Fibroblast of lung (primary cell): ENCODE measurements at places on chromosomes 4 and X. TPM values are rescaled to one million over a fixed set of nuclear protein-coding genes. Genes with fewer than 3 reads are reported as not detected.

DNA sequence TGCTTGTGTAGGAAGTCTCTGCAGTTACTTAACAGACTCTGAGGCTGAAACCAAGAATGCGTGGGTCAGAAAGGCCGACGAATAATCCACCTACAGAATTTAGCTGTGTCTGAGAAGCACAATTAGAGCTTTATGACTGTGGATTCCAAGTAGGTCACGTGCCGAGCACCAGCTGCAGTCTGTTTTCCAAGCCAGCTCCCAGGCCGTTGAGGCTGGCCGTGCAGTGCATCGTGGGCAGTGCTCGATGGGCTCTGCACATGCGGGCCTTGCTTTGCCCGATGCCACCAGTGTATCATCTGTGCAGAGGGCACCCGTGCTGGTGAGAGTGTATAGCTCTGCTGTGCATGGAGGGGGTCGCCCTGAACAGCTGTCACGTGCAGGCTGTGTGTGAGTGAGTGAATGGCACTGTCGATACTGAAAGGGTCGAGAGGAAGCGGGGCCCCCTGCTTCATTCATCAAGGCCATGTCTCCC lies 67.5 kb upstream of the CLDN34 start:
- H3K4me1 ChIP-seq: peaks cover 12% of the 10 kb centered on the region
- peak; percentile 67 for DNase-seq
- no peaks in the 10 kb centered on the region for H3K27me3 ChIP-seq
- no peaks in the 10 kb centered on the region for H3K36me3 ChIP-seq
- H3K4me3 ChIP-seq: no peak overlapping the region
- no peak overlapping the region for H3K27ac ChIP-seq

DNA sequence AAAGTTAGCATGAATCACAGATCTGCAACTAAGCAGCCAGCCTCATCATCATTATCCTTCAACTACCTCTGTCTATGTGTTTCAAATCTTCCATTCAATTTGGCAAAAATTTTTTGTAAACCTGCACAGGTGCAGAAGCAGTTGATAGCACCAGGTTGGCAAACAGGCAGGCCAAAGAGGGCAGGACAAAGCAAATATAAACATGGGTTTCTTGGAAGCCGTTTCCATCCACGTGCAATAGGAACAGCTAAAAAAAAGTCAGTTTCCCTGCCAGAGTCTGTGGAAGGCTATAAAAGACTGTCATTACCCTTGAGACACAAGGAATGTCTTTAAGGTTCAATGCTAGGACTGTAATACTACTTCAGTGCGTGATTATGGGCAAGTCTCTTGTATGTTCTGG lies 253.2 kb downstream of the PDHA2 start:
- no peaks in the 10 kb centered on the region for H3K4me1 ChIP-seq
- no peak for DNase-seq
- H3K27me3 ChIP-seq: no peaks in the 10 kb centered on the region
- no peaks in the 10 kb centered on the region for H3K36me3 ChIP-seq
- H3K27ac ChIP-seq: no peak overlapping the region
- no peak overlapping the region for H3K4me3 ChIP-seq

DNA sequence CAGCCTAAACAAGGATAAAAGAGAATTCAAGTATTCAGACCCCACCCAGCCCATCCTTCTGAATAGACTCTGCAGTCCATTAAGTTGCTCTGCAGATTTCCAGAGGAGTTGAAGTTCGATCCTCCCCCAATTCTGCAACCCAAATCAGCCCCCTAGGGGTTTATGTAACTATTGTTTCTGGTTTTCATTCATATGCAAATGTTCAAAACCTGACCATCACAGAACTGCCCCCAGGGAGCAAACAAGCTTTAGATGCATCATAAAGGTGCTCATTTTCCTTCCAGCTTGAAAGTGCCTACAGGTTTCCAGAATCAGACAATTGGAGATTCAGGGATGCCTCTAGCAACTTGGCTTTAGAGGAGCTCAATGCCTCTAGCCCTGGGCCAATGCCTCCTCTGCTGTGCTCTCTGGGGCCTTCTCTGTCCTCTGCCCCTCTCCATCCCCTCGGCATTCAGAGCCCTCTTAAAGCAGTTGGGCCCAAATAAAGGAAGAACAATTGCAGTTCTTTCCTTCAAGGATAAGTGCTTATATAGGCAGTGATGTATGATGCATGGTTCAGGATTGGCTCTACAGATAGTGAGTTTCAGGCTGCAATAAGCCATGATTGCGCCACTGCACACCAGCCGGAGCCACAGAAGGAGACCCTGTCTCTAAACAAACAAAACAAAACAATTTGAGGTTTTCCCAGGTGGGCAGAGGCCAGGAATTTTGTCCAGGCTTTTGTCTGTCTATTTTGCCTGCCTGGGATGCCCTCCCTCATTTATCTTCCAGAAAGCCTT lies 23.5 kb upstream of the SPINK2 start:
- no peaks in the 10 kb centered on the region for H3K27me3 ChIP-seq
- no peak overlapping the region for H3K4me3 ChIP-seq
- no peak for DNase-seq
- no peaks in the 10 kb centered on the region for H3K36me3 ChIP-seq

DNA sequence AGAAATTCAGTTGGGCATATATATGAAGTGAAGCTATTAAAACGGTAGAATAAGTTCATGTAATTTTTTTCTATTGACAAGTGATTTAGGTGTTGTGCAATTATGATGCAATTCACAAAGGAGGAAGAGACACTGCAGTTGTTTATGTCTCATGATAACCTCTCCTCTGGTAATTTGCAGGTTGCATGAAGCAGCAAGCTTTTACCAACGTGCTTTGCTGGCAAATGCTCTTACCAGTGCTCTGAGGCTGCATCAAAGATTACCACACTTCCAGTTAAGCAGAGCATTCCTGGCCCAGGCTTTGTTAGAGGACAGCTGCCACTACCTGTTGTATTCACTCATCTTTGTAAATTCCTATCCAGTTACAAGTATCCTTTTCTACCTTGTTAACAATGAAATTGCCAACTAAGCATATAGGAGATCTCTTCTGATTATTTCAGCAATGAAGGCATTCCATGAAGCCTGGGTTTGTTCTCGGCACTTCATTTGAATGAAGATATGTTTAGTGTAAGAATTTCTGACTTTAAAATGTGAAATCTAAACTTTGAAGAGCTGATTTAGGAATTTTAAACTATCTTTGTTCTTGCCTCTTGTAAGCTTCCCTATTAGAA lies 3.9 kb downstream of the TMEM33 start:
- DNase-seq: peak; percentile 39
- H3K4me1 ChIP-seq: peaks cover 4% of the 10 kb centered on the region
- H3K4me3 ChIP-seq: no peak overlapping the region
- no peaks in the 10 kb centered on the region for H3K36me3 ChIP-seq
- no peaks in the 10 kb centered on the region for H3K27me3 ChIP-seq
- H3K27ac ChIP-seq: no peak overlapping the region

GRCh38 chr4:184805462-184806228 lies 20.1 kb downstream of the ACSL1 start:
- H3K27ac ChIP-seq: no peak overlapping the region
- H3K36me3 ChIP-seq: no peaks in the 10 kb centered on the region
- no peak for DNase-seq
- no peaks in the 10 kb centered on the region for H3K4me1 ChIP-seq
- H3K27me3 ChIP-seq: no peaks in the 10 kb centered on the region

MSX1 gene
- total RNA-seq: 1.3 and 2.1 TPM in 2 replicates

KIF4A gene
- total RNA-seq: 1.8 and 5.6 TPM in 2 replicates
